ENCODE measurements at places on chromosomes 2 and 18. TPM values are rescaled to one million over a fixed set of nuclear protein-coding genes. Genes with fewer than 3 reads are reported as not detected.

DNA sequence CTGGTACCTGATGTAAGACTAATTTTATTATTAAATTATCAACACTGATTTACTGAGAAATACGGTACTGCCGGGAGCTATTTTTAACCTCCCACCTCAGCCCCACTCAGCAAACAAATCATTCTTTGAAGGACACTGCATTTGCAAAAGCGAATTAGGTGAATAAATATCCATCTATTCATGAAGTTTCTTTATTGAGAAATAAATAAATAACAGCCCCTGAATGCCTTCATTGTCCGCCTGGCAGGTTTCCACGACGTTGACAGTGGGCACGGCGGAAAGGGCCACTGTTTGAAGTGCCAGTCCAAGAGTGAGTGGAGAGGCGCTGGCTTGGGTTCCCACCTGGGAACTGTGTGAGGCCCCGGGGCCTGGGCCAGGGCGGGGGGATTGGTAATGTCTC lies 15.7 kb downstream of the C1QL2 start:
- no peak for DNase-seq

- peak; percentile 26 for DNase-seq
Measured at GRCh38 chr2:2146969-2147900, 183.8 kb downstream of the MYT1L start.

DNA sequence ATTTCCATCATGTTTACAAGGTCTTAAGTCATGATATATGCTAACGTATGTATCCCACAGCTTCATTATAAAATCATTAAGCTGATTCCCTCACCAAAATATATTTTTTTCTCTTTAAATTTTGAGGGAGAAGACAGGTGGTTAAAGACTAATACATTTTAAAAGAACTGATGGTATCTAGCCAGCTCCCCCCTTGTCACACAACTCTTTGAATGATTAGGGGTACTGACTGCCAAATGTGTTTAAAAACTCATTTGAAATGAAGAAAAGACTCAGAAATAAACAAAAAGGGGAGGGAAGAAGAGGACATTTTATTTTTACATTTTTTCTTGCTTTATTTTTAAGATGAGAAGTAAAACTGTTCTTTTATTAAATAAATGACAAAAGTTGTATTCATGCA lies 805.3 kb downstream of the SATB2 start:
- no peak for DNase-seq

- DNase-seq, result no peak
Measured at GRCh38 chr18:51398104-51398503, 200.6 kb upstream of the MEX3C start.

DNA sequence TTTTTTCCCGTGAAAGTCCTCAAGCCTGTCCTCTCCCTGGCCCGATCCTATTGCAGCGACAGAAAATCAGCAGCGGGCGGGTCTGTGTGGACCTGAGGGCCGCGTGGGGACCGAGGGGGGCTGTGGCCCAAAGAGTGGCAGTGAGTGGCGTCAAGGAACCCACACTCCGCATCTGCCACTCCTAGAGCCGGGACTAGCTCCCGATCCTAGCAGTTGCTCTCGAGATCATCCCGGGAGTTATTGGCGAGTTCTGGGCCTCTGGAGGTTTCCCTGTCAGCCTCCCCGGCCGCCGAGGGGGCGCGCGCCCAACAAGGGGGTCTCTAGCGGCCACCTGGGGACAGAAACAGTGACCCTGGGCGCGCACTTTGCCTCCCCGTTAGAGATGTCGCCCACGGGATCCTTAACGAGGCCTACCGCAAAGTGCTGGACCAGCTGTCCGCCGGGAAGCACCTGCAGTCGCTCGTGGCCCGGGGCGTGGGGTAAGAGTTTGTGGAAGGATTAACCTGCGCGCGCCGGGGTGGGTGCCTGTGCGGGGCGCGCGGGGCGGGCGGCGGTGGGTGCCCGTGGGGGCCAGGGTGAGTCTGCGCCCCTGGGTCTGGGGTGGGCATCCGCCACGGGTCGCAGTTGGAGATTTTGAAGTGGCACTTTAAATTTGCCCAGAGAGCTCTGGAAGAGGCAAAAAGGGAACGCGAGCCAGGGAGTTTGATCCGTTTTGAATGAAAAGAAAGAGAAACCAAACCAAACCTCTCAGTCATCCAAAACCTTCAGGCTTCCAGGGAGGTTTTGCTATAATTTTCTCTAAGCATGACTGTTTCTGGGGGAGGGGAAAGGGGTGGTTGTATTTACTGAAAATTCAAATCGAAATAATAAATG lies 3.5 kb downstream of the ADCYAP1 start:
- DNase-seq, result peak; percentile 49

DNA sequence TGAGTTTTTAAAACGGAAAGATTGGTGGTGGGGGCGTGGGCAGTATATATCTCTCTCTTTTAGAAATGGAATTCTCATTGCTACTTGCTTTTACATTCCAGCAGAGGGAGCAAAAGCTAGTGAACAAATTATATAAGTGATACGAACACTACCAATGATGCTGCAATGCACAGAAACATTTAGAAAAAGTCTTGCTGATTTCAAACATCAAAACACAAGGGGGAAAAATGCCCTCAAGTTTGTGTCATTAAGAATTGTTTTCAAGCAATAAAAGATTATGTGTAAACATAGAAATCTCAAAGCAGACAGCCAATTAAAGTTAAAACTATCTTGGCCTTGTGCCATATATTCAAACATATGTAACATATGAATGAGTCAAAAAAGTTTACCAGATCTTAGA lies 296.3 kb upstream of the KCNJ3 start:
- peak; percentile 39 for DNase-seq

- no peak for DNase-seq
Measured at GRCh38 chr2:37389989-37390765, 45.7 kb downstream of the QPCT start.

DNA sequence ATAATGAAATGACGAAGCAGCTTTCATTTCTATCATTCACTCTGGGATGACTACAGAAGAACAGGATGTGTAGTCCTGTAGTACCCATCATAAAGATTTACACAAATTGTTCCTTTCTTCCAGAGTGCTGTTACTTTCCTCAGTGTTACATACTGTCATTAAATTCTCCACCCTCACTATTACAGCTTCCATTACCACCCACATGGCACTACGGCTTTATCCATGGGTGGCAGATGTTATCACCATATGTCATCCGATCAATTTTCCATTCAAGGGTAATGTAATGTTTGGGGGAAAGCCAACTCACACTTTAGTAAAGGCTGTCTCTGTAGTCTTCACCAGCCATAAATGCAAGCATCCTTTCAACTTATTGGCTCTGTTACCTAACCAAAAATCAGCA lies 7.1 kb upstream of the CSRNP3 start:
- no peak for DNase-seq

GRCh38 chr2:188383158-188383557 lies 91.5 kb downstream of the GULP1 start:
- no peak for DNase-seq

- DNase-seq, result no peak
Measured at GRCh38 chr18:62072370-62072769, 114.5 kb downstream of the PIGN start.

DNA sequence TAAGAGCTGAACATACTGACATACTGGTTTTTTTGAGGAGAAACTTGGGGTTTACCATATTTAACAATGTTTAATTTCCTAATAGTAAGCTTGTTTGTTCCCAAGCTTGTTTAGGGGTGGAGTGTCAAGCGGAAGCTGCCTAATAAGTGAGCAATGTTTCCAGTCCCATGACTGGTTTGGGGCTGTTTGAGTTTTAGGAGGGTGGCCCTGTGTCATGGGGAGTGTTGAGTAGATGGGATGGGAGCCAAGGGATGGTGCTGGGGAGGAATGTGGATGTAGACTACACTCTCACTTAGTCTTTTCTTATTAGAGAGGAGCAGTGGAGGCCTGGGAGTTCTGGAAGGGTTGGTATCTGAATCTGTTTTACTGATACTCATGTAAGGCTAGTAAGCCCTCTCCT lies 128.5 kb downstream of the TANC1 start:
- no peak for DNase-seq

- peak; percentile 42 for DNase-seq
Measured at GRCh38 chr2:221554769-221555493, 17.2 kb downstream of the EPHA4 start.

GRCh38 chr18:73881396-73881917 lies 266.2 kb downstream of the FBXO15 start:
- no peak for DNase-seq

Gene IL1RN
- total RNA-seq, result not detected

Gene CTDSP1
- 70.5 TPM for total RNA-seq

Gene C2orf72
- 2.4 TPM for total RNA-seq

Gene TRAF3IP1
- total RNA-seq, result 11.2 TPM

Gene LINC00305
- not detected for total RNA-seq

Gene TMEFF2
- 1.7 TPM for total RNA-seq

Gene RUFY4
- total RNA-seq, result not detected

Gene TFCP2L1
- total RNA-seq, result 0.06 TPM

Gene SLC30A3
- 0.56 TPM for total RNA-seq

Gene MARCHF4
- total RNA-seq, result 0.46 TPM

Gene ZSWIM2
- total RNA-seq, result 0.39 TPM
